ENCODE measurements at places on chromosomes 4 and X.

DNA sequence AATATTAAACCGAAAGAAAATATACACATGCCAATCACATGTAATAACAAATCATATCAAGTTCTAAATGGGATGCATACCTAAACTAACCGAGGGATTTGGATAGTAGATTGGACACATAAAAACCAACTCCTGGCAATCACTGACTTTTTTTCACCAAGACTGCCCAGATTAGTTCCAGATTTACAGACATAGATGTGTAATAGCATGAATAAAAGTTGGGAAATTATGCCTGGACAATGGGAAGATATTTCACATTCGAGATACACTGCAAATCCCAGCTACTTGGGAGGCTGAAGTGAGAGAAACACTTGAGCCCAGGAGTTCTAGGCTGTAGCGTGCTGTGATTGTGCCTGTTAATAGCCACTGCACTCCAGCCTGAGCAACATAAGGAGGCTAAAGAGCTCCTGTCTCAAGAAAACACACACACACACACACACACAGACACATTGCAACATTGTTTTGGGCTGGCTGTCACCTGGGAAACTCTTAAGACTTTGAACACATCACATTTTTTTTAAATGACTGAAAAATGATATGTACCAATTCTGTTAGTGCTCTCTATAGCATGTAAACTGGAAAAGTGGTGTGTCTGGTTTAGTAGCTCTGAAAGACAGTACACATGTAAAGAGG lies 5.7 kb downstream of the RAB40A start:
- no peak for DNase-seq

- no peak for DNase-seq
Observed at GRCh38 chrX:17380221-17380620, 5.2 kb downstream of the NHS start.

DNA sequence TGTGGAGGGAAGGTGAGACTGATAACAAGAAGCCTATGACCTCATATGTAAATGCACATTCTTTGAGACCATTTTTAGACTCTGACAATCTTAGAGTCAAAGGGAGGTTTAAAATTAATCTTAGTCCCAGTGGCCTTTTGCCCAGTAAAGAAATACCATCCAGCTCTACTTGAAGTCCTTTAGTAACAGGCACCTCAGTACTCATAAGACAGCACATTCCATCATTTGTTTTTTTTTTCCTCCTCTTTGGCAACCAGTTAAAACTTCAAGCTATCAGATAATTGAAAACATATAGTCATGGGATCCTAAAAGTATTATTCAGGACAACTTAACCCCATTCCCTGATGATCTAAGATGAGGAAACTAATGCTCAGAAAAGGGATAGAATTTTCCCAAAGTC lies 4.6 kb downstream of the EDA2R start:
- DNase-seq = no peak

DNA sequence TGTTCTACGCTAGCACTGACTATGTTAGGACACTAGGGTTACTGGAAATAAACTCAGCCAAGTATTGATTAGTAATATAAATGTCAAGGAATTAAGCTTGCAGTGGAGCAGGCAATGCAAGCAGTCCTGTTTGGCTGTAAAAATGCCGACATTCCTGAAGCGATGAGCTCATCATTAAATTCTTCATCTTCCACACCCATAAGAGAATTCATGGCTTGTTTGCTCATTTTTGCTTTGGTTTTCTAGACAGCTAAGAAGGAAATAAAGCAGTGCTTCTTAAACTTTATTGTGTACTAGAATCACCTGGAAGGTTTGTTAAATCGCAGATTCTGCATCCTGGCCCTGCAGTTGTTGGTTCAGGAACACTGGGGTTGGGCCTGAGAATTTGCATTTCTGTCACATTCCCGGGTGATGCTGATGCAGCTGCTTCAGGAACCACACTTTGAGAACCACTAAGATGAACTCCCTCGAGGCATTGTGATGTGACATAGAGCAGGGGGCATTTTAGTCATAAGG lies 17.8 kb downstream of the ANXA3 start:
- DNase-seq = no peak

GRCh38 chrX:40947276-40947675 lies 138.0 kb upstream of the USP9X start:
- no peak for DNase-seq

GRCh38 chrX:97751016-97751415 lies 867.3 kb downstream of the RPA4 start:
- no peak for DNase-seq

GRCh38 chr4:124868495-124868894 lies 156.0 kb upstream of the ANKRD50 start:
- DNase-seq = no peak

DNA sequence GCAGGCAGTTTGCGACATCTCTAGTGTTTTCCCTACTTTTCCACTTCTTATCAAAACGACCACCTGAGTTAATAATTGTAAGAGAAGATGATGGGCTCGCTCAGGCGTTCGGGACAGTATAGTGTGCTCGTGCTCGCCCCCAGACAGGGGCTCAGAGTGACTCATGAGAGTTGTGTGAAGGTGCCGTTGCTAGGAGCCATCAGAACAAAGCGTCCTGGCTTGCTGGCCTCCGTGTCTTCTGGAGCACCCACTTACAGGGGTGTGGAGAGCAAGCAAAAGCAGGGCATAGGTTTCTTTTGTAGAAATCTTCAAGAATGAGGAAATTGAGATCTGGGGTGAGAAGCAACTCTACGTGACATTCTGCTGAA lies 73.0 kb upstream of the ADGRG2 start:
- DNase-seq = no peak

- no peak for DNase-seq
Observed at GRCh38 chr4:123343400-123344041, 53.1 kb upstream of the SPRY1 start.

DNA sequence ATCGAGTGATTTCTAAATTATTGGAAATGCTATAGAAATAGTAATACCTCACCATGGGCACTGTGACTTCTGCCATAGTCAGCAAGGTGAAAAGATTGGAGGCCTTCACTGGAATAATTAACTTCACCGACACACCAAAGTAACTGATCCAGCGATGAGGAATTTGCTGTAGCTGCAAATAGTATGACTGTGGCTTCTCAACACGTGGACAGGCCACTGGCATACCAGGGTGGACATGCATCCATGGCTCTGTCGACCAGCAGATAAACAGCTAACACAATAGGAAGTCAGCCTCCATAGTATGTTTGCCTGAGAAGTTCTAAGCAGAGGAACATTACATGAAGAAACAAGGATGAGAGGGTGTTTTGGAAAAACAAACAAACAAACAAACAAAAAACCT lies 10.9 kb upstream of the FAT4 start:
- no peak for DNase-seq

DNA sequence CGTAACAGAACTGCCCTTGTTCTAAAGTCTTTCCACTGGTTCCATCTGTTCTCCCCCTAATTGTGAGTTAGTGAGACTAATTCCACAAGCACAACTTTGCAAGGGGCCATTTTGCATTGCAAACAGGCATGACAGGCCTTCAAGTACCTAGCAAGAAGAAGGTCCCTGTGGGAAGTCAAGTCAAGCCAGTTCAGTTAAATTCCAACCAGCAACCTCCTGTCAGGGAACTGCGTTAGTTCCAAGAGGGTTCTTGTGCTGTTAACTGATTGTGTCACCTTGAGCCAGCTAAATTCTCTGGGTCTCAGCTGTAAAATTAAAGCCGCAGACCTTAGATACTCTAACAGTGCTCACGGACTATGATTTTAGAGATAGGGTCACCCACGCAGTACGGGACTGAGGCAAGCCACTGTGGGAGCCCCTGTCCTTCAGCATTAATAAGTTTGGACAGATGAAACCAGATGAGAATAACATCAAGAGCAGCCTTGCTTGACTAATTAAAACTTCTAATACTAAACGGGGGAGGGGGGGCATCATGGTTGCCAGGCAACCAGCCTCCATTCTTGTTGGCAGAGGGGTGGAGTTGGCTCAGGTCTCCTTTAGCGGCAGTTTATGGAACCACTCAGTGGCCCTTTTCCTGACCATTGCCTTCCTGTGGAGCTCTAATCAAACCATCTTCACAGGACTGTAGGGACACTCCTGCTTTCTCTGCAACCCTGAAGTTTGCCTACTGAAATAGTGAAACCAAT lies 24.1 kb upstream of the TMEM150C start:
- DNase-seq = no peak

DNA sequence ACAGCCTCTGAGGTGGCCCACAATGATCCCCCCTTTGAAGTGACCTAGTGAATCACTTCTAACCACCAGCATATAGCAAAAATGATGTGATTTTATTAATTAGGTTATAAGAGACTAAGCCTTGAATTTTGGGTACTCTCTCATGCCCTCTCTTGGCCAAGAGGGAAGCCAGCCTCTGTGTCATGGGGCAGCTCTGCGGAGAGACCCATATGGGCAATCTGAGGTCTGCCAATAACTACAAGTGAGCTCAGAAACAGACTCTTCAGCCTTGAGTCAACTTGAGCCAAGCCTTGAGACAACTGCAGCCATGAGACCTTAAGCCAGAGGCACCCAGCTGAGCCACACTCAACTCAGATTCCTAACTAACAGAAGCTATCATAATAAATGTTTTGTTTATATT lies 45.7 kb downstream of the MANBA start:
- no peak for DNase-seq

DNA sequence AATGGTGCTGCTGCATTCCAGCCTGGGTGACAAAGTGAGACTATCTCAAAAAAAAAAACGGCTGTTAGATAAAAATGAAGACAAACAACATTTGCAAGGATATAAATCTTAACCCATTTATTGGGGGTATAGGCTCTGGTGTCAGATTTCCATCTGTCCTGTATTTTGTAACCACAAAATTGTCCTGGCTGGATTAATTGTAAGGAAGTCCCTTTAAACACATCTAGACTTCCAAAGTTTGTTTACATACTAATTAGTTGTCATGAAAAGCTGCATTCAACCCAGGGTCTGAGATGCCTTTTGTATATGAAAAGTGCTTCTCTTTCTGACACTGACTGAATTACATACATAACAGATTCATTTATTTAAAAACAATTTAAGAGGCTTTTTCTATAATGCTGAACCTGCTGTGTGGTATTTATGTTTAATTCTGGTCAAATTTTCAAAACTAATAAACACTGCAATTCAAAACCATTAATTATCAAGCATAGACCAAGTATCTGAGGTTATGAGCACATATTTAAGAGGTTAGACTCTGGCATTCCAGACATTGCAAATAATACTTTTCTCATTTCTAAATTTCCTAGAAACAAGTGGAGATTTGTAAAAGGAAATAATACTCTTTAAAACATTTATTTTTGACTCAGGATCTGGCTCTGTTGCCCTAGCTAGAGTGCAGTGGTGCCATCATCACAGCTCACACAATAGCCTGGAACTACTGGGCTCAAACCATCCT lies 17.5 kb upstream of the UGDH start:
- no peak for DNase-seq

GRCh38 chr4:121633653-121634052 lies 63.1 kb downstream of the ANXA5 start:
- DNase-seq = no peak

- DNase-seq = no peak
Observed at GRCh38 chr4:181971411-181971810, 271.8 kb upstream of the TENM3 start.

DNA sequence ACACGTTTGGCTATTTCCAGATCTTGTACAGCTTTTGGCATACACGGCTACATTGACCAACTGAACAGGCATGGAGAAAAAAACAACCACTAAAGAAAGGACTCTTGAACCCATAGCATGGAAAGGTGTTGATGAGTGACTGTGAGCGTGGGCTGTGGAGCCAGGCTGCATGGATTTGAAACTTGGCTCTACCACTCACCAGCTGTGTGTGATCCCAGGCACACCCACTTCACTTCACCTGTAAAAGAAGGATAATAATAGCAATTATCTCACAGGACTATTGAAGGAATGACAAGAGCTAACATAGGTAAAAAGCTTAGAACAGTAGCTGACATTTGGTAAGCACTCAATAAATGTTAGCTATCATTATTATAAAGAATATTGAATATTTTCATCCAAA lies 301.7 kb upstream of the CPEB2 start:
- no peak for DNase-seq

- DNase-seq = no peak
Observed at GRCh38 chrX:42803320-42803719, 25.4 kb upstream of the PPP1R2C start.

GRCh38 chr4:7900334-7900909 lies 39.2 kb downstream of the AFAP1 start:
- DNase-seq = no peak

- DNase-seq = no peak
Observed at GRCh38 chr4:171896426-171896825, 83.2 kb downstream of the GALNTL6 start.

GRCh38 chrX:119391279-119391678 lies 7.9 kb upstream of the SLC25A43 start:
- no peak for DNase-seq

DNA sequence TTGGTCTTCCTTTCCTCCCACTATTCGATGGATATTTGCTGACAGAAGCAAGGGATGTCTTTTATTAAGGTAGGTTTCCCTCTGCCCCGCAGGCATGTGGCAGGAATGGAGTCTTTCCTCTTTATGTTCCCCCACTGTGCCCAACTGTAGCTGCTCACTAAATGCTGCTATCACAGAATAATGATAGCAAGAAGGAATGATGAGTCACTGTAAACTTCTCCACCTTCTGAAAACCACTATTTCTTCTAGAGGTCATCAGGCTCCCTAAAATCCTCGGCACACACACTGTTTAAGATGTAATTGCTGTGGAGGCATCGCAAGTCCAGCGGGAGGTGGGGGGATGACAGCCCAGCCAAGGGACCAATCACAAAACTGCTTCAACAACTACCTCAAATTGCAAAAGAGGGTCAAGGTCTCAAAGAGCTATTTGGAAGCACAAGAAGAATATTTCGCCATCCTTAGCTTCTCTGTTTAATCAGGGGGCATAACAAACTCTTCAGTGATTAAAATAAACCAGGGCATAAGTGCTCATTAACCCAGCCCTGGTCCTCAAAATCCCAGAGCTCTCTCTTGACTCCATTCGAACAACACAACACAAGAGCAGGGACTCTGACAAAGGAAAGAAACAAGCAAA lies 13.9 kb downstream of the QDPR start:
- DNase-seq = no peak

- no peak for DNase-seq
Observed at GRCh38 chr4:90220459-90220858, 93.3 kb downstream of the CCSER1 start.

DNA sequence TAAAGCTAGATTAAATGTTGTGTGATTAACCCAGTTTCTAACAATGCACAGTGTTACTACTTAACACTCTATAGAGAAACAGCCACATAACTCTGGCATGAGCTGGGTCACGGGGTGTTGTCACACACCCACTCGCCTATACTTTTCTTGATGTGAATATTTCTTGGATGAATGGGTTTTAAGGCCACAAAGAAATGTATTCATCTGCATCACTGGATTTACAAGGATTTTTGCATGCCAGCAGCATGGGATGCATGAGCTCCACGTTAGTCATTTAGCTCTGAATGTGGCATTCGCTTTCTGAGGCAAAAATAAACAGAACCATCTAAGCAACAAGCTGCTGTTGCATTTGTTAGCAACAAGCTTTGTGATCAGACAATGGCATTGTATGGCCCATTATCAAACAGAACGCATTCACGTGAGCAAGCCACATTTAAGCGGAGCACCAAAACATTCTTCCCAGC lies 89.7 kb downstream of the LRP2BP start:
- no peak for DNase-seq

- DNase-seq = no peak
Observed at GRCh38 chrX:98432413-98432812, 1548.7 kb downstream of the RPA4 start.

- no peak for DNase-seq
Observed at GRCh38 chr4:165631912-165632311, 241.1 kb upstream of the TLL1 start.

All from left ventricle myocardium inferior (tissue), 1 donor.